ENCODE measurements at places on chromosomes 7 and 10.

- no peak for DNase-seq
These were observed 19.4 kb downstream of the MCM10 start for GRCh38 chr10:13180788-13181187.

DNA sequence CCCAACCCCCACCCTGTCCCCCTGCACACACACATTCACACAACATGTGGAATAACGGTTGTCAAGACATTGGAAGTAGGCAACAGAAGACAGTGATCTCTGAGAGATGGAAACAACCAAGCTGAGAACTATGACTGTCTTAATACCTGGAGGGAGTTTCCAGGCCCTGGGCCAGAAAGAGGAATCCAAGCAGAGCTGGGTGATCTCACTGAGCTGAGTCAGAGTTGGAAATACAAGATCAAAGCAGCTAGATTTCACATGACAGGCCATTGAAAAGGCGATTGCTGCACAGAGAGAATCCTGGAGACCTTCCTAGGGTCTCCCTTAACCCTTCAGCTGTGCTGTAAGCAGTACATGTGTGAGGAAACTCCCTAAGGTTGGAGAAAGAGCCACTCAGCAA, 165.8 kb upstream of the PRSS1 start:
- DNase-seq: peak; percentile 6

GRCh38 chr10:42898037-42898960, 115.7 kb downstream of the BMS1 start:
- DNase-seq: no peak

- no peak for DNase-seq
These were observed 48.6 kb downstream of the FBXW4 start for GRCh38 chr10:101646364-101646763.

- DNase-seq: no peak
These were observed 133.4 kb downstream of the FZD1 start for GRCh38 chr7:91397612-91398011.

DNA sequence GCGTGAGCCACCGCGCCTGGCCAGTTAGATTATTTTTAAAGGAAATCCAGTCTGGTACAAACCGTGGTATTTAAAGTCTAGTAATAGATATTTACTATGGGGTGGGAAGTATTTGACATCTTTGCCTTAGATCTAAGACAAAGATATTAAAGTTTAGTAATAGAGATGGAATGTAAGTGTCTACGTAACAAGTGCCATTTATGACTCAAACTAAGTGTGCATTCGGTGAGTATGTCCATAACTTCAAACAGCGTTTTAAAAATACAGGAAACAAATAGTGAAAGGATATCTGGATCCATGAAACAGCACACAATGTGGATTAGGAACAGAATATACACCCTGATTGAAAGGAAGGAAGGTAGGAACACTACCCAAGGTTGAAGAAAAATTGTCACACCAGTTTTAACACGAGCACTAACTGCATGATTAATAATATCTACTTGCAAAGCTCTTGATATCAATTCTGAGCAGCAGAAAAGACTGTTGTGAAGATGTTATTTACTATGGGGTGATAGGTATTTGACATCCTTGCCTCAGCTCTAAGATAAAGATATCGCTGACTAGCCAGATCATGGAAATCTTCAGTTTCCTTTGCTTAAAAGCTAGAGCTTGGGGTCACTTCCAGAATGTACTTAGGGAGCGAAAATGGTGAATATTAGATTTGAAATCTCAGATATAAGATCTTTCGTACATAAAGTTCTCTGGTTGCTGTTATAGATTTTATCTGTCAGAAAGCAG, 48.7 kb downstream of the EPC1 start:
- no peak for DNase-seq

GRCh38 chr7:140036224-140036962, 26.4 kb downstream of the PARP12 start:
- DNase-seq: no peak

DNA sequence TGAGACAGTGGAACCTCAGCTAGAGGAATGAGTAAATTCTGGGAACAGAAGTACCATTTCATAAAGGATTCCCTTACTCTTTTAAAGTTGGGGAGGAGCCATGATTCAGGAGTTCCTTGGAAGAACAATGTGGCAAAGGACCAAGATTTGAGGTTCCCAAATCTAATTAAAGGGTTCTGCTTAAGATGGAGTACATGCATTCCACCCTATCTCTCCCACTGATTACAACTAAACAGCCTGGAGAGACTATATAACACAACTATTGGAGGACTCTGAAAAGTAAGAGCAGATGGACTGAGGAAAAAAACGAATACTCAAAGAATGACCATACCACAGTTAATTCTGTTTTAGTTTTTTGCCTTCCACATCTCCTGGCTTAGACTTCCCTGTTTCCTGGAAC, 212.9 kb upstream of the IMMP2L start:
- no peak for DNase-seq

GRCh38 chr10:3045471-3046209, 21.7 kb upstream of the PFKP start:
- no peak for DNase-seq

DNA sequence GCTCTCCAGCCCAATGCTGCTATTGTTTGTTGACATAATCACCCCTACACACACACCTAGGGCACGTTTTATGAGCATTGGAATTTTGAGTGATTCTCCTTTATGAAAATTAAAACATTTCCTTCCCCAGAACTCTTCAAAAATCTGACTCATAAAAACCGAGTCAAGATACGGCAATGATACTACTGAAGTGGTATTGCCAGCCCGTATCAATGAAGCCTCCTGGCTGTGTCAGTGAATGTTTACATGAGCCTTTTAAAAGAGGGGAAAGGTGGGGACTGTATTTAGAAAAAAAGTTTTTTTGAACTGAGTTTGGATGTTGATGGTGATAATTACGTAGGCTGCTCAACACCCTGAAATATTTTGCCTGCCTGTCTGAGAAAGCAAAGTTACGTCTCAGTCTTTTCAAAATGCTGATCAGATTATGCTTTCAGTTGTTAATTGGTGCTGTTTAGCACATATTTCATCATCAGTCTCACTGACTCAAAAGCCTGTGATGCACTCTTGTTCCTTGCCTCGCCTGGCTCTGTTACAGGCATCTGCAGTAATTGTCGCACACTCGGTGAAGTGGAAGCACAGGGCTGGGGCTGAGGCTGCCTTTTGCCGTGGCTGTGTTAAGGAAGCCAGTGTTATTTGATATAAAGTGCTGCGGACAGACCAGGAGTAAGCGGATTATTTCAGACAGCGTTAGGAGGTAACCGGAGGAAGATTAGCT, 157.4 kb upstream of the TCF7L2 start:
- no peak for DNase-seq

- no peak for DNase-seq
These were observed 272.8 kb upstream of the IMMP2L start for GRCh38 chr7:111835066-111835465.

GRCh38 chr7:17391366-17391765, 92.9 kb downstream of the AHR start:
- DNase-seq: no peak

DNA sequence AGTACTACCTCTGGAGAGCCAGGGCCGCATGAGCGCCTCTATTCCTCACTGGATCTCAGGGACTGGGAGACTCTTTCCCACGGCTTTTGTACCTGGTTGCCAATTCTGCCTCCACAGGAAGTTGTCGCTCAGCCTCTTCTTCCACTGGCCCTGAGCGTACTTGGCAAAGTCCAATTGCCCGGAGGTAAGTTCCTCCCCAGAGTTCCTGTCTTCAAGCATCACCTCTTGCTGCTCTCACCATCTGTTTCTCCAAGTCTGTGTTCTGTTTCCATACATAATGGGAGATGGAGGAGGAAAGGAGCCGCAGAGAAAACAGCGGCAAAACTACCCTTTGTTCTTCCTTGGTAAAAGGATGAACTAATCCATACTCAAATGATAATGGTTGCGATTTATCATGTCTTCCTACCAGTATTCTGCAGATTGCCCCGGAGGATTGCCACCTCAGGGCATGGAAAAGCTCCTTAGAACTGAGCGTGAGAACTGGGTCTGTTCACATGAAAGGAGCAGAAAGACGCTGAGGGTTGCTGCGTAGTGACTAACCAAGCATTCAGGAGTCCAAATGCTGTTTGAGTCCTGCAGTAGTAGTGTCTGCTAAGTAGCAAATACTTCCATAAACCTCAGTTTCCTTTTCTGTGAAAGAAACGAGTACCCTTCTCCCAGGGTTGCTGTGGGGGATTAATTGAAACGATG, 170.2 kb upstream of the GLI3 start:
- DNase-seq: no peak

DNA sequence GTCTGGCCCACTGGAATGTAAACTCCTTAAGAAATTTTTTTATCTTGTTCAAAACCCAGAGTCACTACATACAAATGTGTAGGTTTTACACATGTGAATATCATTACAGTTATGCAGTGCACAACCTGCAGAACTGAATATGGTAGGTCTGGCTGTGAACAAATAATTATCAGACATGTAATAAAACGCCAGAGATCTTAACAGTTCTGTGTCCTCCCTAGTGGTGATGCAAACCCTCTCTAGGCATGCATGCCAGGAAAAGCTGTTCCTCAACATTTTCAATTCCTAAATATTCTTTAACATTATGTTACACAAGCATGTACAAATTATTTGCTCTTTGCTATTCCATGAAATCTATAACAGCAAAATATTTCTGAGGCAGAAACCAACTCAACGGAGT, 124.6 kb downstream of the IMMP2L start:
- no peak for DNase-seq

- DNase-seq: no peak
These were observed 9.4 kb downstream of the SCRN1 start for GRCh38 chr7:29980151-29980550.
